ENCODE measurements at places on chromosomes 1 and 21.

DNA sequence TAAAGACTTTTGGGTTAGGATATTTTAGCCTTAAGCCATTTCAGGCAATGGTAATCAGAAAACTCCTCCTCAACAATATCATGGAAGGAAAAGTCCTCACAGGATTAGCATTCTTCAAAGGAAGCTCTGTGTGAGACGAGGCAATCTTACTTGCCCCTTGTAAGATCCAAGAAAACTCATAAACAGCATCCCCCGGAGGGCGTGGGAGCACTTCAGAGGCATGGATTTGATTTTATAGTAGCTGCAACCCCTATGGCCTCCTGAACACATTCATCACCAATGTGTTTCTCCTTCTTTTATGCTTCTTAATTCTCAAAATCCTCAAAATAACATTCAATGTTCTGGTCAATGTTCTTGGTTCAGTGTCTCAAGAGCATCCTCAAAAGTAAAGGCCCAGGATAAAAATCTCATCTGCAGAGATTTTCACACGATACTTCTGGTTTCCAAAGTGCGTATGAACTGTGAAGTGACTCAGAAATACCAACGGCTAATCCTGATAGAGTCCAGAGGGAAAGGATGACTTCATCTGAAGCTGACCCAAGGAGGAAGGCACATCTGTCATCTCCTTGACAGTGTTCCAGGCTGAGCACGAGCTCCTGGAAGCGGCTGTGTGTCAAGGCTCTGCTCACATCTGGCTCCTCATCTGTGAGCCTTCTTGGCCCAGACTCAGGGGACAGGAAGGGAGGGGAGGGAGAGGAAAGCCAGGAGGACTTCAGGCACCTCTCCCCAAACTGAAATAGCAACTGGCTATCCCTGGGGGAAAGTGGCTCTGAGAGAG, 49.3 kb upstream of the PSEN2 start:
- DNase-seq: no peak

DNA sequence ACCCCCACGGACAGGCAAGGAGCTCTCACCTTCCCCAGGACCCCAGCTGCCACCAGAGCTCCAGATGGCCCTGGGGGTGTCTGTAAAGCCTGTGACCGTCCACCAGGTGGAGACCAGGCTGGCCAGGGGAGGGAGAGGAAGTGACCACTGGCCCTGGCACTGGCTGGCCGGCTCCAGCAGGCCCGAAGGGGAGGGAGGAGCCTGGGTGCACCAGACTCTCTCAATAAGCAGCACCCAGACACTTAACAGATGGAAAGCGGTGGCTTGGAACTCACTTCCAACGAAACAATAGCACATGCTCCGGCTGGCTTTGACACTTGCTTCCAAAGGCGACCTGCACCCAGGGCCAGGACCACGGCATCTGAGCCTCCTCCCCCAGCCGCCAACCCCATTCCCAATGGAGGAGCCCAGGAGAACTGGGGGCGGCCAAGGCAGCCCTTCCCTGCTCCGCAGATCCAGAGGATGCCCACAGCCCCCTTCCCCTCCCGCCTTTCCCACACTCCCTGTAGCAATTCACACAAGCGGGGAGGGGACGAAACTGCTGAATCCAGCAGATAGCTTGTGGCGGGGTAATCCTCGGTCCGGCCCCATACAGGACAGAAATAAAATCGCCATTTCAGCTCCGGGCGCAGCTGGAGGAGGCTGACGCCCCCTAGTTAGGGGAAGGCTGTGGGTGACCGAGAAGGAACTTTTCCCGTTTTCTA, 742 bp upstream of the PDE9A start:
- DNase-seq: no peak

GRCh38 chr1:167084757-167085156, 5.4 kb downstream of the GPA33 start:
- DNase-seq: no peak

GRCh38 chr1:68814067-68814466, 317.2 kb upstream of the DEPDC1 start:
- no peak for DNase-seq

DNA sequence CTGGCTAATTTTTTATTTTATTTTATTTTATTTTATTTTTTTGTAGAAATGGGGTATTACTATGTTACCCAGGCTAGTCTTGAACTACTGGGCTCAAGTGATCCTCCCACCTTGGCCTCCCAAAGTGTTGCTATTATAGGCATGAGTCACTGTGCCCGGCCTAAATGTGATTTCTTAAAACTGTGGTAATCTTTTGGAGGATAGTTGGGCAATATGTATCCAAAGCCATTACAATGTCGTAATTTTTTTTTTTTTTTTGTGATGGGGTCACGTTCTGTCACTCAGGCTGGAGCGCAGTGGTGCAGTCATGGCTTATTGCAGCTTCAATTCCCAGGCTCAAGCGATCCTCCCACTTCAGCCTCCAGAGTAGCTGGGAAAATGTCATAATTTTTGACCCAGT, 14.2 kb downstream of the ETV3L start:
- peak; percentile 64 for DNase-seq

- DNase-seq: no peak
These were observed 146.8 kb upstream of the RAB4A start for GRCh38 chr1:229124116-229124515.

Data from HL-60 (cell line).